Mucosa of descending colon (tissue), 3 donors: ENCODE measurements at places on chromosomes 1 and 21. TPM values are rescaled to one million over a fixed set of nuclear protein-coding genes. Genes with fewer than 3 reads are reported as not detected.
A peak's percentile ranks its signal among the peaks of the same experiment; 100 is the strongest.

DNA sequence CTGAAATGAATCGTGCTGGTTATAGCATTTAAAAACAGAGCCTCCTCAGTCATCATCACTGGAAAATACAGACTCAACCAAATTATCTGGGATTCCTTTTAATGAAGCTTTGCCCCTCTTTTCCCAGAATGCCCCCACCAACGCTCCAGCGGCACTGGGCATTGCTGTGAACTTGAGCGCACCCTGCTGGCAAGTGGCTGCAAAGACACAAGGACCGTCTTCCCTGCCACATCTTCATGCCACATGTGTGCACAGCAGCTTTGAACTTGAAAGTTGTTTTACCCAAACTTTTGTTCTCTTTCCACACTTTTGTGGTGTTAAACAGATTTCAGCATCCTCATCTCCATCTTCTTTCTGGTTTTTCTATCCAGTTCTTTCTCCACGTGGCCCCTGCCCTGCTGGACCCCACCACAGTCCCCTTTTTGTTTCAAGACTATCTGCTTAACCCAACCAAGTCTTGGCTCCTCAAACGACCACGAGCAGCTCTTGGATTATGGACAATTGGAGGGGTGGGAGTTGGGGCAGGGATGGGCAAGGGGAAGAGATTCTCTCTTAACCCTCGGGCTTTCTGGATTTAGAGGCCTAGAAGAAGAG lies 12.8 kb upstream of the LMX1A start:
- no peak for DNase-seq

- no peak for DNase-seq
Observed at GRCh38 chr1:162187687-162188276, 118.3 kb downstream of the NOS1AP start.

GRCh38 chr1:248404024-248404423 lies 1.2 kb downstream of the OR2T1 start:
- DNase-seq, result no peak

- DNase-seq, result no peak
Observed at GRCh38 chr1:107750364-107750959, 214.5 kb downstream of the VAV3 start.

GRCh38 chr21:36159356-36159921 lies 2.8 kb downstream of the DOP1B start:
- peak; percentile 70 for DNase-seq

DNA sequence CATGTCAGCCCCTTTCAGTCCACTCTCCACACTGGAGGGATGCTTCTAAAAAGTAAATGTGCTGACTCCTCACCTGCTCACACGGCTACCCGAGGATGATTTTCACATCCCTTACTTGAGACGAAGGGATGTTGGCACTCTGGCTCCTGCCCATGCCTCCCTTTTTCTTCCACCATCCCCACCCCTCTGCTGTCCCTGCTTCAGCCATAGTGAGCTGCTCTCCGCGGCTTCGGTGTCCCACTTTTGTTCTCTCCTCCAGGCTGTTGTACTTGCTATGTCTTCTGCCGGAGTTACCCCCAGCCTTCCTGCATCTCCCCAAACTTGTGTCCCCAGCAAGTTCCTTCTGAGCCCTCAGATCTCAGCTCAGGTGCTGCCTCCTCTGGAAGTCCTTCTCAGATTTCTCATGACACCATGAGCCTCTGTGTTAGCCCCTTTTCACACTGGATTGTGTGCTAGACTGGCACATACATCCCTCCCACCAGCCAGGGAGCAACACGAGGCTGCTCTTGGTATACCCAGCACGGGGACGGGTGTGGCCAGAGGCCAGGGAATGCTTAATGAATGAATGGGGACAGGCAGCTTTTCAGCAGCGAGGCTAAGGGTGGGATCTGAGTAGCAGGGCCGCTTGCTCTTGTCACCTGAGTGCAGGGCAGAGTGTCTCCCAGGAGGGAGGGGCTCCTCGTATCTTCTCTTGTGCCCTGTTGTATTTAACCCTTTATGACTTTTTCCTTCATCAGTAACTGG lies 1.3 kb downstream of the ACOT11 start:
- no peak for DNase-seq

GRCh38 chr1:23283667-23284602 lies 60.1 kb downstream of the HNRNPR start:
- DNase-seq, result no peak

GRCh38 chr1:197944485-197944884 lies 27.3 kb downstream of the LHX9 start:
- no peak for DNase-seq

GRCh38 chr1:78520843-78521242 lies 30.1 kb downstream of the PTGFR start:
- DNase-seq, result no peak

GRCh38 chr1:165468726-165469249 lies 23.9 kb upstream of the RXRG start:
- no peak for DNase-seq

DNA sequence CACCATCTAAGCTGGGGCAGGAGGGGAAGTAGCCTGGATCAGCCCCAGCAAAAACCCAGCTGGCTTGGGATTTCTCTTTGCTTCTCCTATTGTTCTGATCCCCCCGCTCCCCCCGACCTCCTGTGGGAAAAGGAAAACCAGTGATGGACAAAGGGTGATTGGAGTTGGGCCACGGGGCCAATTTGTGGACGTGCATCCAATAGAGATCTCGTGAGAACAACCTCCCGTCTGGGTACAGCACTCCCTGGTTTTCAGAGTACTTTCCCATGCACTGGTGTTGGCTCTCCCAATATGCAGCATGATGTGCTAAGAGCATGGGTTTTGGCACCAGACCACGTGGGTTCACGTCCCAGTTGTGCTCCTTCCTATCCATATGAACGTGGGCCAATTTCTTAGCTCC lies 9.0 kb downstream of the BLACAT1 start:
- no peak for DNase-seq

DNA sequence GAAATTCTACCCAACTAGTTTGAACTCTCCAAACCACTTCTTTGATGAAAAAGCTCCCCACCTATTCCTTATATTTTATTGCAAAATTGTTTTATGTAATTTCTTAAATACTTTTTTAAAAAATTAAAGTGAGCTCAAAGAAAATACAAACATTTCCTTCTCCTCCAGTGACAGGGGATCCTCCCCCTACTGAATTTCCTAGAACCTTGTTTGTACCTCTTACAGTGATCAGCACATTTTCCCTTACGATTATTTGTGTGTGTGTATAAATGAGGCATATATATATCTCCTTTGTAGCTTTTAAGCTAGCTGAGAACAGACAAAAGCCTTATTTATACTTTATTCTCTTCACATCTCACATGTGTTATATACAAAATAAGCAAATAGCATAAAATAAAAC lies 44.4 kb downstream of the VAV3 start:
- no peak for DNase-seq

DNA sequence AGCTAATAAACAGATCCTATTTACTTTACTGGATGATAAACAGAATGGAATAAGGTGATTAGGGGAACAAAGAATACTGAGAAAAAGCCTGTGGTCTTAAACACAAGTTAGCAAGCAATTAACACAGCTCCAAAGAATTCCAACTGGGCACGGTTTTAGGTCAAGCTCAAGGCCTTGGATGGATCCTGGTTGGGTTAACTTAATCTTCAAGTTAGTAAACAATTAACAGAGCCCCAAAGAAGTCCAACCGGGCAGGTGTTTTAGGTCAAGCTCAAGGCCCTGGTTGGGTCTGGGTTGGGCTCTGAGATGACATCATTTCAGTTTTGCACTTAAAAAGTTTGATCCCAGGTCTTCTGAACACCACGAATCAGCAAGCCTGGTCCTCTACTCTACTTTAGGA lies 1086.3 kb upstream of the TMPRSS15 start:
- no peak for DNase-seq

DNA sequence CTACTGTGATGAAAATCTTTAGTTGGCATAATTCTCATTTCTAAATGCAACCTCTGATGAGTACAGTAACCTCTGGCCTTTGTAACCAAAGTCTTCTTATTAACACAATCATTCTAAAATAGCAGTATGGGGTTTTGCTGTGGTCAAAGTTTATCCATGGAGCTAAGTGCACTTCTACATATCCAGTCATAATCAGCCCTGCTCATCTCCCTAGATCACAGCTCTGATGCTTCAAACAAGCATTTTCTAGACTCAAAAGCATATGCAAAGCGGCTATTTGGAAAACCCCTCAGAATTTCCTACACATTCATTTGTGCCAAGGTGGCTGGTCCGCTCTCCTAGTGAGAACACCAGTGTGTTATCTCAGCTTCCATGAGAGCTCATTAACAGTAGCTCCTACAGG lies 418.6 kb downstream of the MRPL39 start:
- no peak for DNase-seq

DNA sequence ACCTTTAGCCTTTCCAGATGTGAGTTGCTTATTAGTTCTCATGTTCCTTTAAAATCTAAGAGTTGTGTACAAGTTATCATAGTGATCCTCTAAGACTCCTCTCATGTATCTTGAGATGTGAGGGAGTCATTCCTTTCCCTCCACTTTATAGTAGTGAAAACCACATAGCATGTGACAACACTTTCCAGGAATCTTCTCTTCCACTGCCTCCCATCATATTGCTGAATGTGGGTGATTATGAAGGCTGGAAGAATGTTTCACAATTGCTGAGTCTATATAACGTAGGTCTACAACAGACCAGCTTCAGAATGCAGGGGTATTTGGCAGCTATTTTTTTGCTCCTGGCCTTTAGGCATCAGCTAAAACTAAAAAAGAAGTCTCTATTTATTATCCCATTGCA lies 44.7 kb upstream of the LRRC7 start:
- DNase-seq, result no peak

DNA sequence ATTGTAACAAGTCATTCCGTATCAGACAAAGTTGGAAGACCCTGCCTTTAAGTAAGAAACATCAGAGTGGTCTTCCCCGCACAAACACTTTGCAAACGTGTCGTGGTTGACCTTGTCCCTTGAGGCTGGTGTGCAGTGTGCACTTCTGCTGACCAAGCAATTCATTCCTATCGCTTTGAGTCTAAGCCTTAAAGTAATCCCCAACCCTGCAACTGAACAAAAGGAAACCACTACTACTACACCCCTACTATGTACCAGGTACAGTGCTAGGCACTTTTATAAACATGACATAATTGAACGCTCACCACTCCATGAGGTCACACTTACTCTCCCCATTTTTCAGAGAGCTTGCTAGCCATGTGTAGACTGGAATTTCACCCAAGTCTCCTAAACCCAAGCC lies 10.6 kb downstream of the ITPKB start:
- DNase-seq, result no peak

GRCh38 chr1:60974524-60975372 lies 107.6 kb upstream of the NFIA start:
- no peak for DNase-seq

GRCh38 chr1:30801771-30802198 lies 44.2 kb upstream of the LAPTM5 start:
- peak; percentile 77 for DNase-seq

DNA sequence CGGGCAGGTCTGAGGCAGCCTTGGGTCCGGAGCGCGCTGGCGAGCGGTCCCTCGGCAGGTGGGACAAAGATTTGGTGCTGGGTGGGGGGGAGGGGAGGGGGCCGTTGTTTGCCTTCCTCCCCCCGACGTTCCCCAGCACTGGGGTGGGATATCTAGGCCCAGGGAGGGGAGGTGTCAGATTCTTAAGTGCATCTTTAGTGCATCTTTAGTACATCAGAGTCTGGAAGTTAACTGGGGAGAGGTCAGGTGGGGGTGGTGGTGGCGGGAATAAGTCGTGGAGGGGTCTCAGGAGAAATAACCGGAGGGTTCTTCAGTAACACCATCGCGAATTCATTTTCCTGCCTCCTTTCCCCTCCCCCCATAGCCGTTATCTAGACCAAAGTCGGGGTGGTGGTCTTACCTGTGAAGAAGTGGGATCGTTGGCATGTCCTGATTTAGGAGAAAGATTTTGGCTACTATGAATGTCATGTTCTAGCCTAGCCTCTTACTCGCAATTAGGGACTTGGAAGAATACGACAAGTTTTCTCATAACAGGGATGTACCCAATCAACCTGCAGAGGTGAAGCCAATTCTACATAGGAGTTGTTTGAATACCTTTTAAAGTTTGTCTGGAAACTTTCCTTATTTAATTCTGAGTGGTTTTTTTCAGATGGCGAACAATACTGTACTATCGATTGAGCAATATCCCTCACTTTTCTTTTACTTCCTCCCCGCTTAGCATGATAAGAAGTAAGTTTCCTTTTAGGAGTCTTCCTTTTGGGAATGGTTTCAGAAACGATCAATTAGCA lies 886 bp downstream of the ZMYM4 start:
- DNase-seq, result no peak

DNA sequence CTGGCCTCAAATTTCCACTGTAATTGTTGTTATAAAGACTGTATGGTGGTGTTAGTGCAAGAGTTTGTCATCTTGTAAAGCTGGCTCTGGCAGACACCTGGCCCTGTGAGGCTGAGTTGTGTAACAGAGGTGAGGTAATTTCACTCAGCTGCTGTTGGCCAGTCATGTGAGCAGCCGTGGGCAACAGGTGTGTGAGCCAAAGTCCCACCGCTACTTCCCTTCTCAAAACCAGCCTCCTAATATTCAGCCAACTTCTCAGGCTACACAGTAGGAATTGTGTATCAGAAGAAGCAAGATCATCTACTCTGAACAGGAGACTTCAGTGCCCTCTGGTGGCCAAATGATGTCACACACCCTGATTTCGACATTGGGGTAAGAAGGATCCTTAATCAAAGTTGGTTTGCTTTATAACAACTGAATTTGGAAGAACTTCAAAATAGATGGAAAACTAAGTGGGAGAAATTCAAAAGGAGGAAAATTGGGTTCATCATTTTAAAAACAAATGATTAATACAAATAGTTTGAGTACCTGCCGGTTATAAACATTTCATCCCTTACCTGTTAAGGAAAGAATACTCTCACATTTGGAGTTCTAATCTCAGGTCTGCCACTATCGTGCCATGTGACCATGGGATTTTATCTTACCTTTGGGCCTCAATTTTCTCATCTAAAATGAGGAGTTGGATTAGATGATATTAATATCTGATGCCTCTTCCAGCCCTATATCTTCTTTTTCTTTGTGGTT lies 2.6 kb upstream of the CREG1 start:
- peak; percentile 88 for DNase-seq

GRCh38 chr1:92953491-92953890 lies 7.8 kb downstream of the DIPK1A start:
- no peak for DNase-seq

GRCh38 chr1:46749404-46749803 lies 30.5 kb upstream of the EFCAB14 start:
- DNase-seq, result no peak

NTNG1 gene
- 2.5 TPM for total RNA-seq

FCER1G gene
- 27.1 TPM for total RNA-seq

FCRL2 gene
- 1.4 TPM for total RNA-seq

FCRLA gene
- total RNA-seq, result 0.41 TPM

IARS2 gene
- total RNA-seq, result 65.7 TPM

CD101 gene
- 6.1 TPM for total RNA-seq

FMO5 gene
- total RNA-seq, result 25.2 TPM

FAM177B gene
- 11.6 TPM for total RNA-seq

REN gene
- total RNA-seq, result 0.87 TPM

SPATA21 gene
- total RNA-seq, result not detected

OR2G2 gene
- total RNA-seq, result not detected

ACTN2 gene
- 0.35 TPM for total RNA-seq
